ENCODE measurements at places on chromosomes 3 and 15.

GRCh38 chr15:99492275-99492674, 73.5 kb upstream of the MEF2A start:
- no peak for DNase-seq

- DNase-seq, result no peak
These were observed 15.0 kb downstream of the IL17RD start for GRCh38 chr3:57150113-57150581.

DNA sequence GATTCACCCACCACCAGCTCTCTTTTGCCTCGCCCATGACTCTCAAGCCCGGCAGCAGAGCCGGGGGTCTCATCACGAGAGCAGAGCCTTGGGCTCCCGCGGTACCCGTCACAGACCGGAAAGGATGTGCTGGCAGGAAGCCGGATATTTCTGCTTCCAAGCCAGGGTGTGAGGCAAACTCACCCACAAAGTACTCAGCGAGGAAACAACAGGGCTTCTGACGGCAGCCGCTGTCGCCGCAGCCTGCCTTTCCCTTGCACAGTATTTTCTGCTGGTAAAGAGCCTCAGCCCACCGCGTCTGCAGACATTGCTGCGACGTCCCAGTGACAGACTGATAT, 119.9 kb downstream of the NSMCE3 start:
- DNase-seq, result no peak

- no peak for DNase-seq
These were observed 38.0 kb upstream of the VILL start for GRCh38 chr3:37952564-37952963.

DNA sequence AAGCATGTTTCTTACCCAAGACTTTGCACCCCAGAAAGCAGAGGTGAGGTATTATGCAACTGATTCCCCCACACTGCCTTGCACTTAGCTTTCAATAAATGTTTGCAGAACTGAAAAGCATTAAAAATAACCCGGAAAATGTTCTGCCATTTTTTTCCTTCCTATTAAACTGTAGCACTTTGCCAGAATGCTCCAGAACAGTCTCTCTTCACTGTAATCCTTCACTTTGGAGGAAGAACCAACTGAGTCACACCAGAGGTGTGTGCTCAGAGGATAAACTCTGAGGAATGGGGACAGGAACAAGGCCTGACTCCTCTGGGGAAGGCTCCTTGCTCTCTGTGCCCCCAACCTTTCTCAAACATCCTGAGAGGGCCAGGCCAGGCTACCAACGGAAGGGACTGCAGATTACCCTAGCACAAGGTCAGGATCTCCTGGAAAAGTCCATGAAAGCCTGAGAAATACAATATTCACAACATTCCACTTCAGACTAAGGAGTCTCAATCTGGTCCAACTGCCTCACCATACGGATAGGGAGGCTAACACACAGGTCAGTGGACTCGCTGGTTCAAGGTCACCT, 19.0 kb downstream of the ANP32A start:
- no peak for DNase-seq

- peak; percentile 20 for DNase-seq
These were observed 62.4 kb downstream of the C3orf80 start for GRCh38 chr3:160287666-160288065.

GRCh38 chr15:86743283-86743903, 663.7 kb downstream of the AGBL1 start:
- no peak for DNase-seq

GRCh38 chr3:103112273-103112672, 677.5 kb downstream of the ZPLD1 start:
- no peak for DNase-seq

DNA sequence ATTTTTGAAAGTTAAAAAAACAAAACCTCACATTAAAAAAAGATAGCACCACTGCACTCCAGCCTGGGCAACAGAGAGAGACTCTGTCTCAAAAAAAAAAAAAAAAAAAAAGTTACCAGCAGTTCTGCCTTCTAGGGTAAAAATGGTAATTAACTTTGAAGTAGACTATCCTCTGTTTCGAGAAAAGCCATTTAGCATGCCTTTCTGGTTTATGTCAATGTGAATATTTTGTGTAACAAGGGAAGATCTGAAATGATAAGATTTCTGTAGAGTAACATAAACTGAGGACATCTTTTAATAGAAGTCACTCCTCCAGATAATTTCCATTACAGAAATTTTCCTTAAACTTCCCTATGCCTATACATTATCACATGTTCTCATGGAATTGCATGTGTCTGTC, 203.2 kb upstream of the GAP43 start:
- DNase-seq, result no peak

DNA sequence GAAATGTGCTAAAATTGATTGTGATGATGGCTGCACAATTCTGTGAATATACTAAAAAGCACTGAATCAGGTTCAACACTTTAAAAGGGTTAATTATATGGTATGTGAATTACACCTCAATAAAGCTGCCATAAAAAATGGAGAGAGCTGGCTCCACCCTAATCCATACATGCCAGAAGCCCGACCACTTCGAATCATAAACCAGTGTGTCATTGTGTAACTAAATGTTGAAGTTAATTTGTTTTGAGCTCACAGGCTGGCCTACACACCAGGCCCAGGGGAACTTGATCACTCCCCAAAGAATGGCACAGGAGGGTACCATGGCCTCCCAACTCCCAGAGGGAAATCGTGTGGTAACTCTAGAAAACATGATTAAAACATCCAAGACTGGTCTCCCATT, 14.0 kb downstream of the PLCD1 start:
- no peak for DNase-seq

GRCh38 chr3:39000008-39000450, 51.7 kb downstream of the SCN11A start:
- peak; percentile 71 for DNase-seq

DNA sequence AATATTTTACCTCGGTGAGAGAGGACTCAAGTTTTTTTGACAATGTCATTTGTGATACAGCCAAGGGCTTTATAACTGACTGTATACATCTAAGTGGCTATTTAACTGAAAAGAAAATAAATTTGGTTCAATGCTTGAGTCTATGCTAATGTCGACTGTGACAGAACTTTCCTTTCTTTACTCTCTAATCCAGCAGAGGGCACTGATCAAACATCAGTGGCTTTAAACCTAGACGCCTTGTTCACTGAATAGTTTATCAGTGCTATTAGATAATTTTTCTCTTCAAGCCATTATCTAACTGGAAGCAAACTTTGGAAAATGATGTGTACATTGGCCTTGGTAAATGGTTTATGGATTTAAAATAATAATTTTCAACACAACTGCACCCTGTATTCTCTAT, 285.1 kb downstream of the CHL1 start:
- no peak for DNase-seq

GRCh38 chr15:50544368-50544767, 2.1 kb downstream of the USP50 start:
- DNase-seq, result no peak

- DNase-seq, result peak; percentile 33
These were observed 278.1 kb upstream of the P2RY1 start for GRCh38 chr3:152556731-152557254.

DNA sequence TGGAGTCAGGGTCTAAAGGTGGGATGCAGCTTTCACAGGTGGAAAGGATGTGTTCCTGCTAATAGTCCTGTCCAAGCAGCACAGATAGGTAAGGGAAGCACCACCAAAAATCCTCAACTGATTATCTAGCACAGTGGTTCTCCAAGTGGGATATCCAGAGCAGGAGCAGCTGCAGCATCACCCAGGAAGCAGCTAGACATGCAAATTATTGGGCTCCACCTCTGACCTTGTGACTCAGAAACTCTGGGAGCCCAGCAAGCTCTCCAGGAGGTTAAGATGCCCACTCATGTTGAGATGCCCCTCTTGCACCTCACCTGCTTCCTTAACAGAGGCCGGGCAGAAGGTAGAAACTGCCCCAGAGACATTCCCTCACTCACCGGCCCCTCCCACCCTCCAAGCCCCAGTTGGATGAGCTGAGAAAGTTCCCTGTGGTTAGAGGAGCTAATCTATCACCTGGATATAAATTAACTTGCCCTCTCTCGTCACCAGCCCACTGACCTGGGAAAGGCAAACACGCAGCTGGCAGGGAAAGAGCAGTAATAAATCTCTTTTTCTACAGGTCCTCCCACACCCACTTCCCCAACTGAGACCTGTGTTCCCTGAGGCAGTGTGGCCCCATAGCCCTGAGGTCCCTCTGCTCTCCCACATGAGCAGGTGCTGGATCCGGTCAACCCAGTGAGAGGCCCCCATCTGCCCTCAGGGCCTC, 39.3 kb downstream of the ADCY5 start:
- DNase-seq, result no peak

DNA sequence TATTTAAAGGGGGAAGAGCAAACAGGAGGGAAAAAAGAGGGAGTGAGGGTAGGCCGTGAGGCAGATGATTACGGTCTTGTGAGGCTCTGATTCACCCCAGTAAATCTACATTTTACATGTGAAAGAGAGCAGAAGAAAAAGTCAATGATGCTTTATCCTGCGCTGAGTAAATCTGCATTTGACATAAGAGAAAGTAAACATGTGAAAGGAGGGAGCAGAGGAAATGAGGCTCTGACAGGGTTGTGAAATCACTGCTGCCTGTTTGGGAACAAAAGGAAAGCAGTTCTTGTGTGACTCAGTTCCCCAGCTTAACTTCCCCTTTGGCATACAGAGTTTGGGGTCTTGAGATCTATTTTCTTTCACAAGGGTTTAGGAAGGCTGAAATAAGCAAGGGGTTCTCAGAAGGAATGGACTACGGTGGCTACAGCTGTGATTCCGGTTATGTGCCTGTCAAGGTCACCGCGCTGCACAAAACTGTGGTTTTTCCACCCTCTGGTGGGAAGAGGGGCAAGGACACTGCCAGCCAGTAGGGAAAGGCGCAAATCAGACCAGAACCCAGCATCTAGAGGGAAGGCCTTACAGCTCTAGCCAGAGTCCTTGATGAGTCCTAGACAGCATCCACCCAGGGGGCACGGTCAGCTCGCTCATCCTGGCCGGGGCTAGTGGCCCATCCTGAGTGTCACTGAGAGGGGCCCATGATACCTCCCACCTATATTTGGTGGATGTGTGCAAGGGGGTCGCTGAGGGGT, 18.9 kb upstream of the HCN4 start:
- no peak for DNase-seq
